Activated CD8-positive, alpha-beta memory T cell treated with anti-CD3 and anti-CD28 coated beads for 1 hour (primary cell): ENCODE measurements at places on chromosomes 3 and 15.
A peak's percentile ranks its signal among the peaks of the same experiment; 100 is the strongest.

- DNase-seq = no peak
These were observed 52.5 kb downstream of the KLF15 start for GRCh38 chr3:126304704-126305103.

GRCh38 chr15:54064365-54064764 is 86.1 kb downstream of the UNC13C start:
- DNase-seq = no peak

DNA sequence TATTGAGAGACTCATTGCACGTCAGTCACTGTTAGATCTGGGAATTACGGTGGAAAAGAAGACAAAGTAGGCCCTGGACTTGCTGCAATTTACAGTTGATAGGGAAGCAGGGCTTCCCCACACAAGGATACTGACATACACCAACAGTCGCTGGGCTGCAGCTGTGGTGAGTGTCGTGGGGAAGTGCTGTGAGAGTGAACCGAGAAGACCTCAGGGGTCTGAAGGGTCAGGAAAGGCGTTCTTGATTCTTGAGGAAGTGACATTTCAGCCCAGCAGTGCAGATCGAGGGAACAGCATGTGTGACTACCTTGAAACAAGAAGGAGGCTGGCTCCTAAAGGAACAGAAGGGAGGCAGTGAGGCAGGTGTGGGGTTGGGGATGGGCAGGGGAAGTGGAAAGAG is 22.5 kb downstream of the MYZAP start:
- DNase-seq = no peak

GRCh38 chr3:60890226-60890625 is 361.0 kb downstream of the FHIT start:
- no peak for DNase-seq

DNA sequence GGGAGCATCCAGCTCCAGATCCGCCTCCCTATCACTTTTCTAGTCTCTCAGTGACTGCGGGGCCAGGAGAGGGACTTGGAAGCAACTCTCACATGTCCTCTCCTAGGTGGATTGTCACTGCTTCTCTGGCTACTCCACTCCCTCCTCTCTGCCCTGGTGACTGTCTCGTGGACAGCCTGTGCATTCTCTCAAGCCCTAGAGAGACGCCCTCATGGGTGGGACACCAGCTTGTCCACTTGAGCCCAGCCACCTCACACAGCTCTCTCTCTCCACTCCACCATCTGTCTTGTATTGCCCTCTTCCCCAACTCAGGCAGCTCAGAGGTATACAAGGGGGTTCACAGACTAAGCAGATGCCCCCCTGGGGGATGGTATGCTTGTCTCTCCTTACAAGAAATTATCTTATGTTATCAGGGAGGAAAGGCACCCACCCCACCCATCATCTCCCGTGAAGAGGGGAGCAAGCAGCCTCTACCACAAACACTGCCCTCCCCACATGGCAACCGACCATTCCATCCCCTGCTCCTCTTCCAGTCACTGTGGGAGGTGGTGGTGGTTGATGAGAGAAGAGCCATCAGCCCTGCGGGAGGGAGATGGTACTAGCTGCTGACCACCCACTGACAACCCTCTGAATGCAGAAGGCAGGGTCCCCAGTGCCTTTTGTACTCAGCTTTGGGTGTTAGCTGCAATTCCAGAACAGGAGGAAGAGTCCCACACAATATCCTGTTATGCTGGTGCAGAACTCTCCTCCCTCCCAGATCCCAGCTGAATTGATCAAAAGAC is 15.5 kb upstream of the LOXL1 start:
- DNase-seq = no peak

DNA sequence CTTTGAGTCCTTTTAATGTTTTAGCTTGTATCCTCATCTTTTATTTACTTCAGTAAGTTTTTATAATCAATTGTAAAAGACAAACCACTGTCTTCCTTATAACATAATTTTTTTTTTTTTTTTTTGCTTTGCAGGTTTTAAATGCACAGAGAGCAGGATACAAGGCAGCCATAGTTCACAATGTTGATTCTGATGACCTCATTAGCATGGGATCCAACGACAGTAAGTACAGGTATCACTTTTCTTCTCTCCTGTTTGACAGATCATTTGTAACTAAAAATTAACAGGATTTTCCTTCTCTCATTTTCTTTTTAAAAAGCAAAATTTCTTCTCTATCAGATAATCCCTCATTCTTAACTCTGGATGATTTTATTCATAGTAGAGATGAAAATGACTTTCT is 75.4 kb downstream of the PFN2 start:
- DNase-seq = no peak

DNA sequence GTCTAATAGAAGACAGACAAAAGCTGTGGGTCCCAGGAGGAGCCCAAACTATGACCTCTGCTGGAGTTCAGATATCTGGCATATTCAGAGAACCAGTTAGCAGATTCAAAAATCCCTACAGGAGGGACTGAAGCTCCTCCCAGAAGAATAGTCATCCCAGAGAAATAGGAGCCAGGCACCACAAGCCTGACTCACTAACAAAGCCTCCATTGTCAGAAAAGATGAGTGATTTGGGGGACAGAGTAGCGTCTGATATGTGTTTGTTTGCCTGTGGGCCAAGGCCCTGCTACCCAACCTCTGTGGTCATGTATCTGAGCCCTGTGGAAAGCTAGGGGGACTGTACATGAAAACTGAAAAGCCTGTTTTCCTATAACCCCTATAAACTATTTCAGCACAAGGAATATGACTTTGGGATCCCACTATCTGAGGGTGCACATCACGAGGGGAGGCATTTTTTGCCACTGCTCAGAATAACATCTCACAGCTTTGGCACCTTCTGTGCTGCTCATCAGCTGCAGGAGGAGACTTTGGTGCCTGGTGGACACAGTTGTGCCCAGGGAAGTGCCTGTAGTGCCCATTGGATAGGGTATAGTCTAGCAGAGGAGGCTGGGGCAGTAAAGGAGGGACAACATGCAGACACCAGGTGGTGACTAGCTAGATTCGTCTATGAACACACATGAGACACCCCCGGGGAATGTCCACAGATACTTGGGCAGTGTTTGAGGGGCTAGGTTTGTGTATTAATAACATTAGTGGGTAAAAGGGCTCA is 9.7 kb upstream of the LARP6 start:
- no peak for DNase-seq

DNA sequence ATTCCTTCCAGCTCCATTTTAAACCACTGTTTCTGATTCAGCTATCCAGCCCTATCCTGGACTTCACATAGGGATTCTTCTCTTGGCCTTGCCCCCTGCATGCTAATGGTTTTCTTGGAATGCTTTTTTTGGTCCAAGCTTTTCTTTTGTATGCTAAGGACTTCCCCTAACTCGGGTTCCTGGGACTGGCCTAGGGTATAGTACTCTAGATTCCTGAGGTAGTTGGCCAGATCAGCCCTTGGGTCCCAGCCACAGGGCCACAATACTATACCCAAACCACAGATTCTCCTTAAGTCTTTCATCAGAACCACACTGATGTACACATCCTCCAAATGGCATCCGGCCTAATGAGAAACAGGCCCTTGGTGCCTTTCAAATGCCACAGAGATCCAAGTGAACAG is 2.8 kb downstream of the FYCO1 start:
- DNase-seq = no peak

DNA sequence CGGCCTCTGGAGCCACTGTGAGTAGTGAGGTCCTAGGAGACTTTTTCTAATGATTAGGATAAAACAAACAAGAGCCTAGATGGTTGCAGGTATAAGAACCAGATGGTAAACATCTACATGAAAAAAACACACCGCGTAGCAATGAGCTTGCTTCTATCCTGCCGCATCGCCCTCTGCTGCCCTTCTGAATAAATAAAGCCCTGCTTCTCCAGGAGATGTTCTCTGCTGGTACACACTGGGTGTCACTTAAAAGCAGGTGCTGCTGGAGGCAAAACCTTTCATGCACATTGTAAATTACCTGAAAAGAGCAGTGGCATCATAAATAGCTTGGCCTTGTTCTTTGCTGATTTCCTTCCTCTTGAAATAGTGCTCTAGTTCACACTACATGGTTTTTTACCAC is 164.4 kb upstream of the TOPAZ1 start:
- DNase-seq = no peak

- DNase-seq = peak; percentile 42
These were observed at the start of gene SLC25A38 for GRCh38 chr3:39383045-39383880. Gene SLC25A38, plus strand, starts transcription at chr3:39383370. Its CDS starts 355 bp downstream, at chr3:39383725.

DNA sequence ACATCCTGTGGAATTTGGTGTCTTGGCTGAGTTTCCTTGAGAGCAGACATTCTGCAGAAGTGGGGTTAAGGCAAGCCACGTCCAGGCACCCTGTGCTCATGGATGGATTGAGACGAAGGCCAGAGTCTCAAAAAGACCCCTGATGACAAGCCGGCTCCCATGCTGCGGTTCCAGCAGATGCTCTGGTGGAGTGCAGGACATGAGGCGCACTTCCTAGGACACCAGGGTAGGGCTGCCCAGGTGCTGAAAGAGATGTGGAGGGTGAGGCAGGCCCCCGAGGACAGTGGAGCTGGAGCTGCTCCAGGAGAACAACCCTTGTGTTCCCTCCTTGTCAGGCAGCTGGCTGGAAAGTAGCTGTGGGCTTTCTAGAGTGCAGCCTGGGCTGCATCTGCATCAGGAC is 81.0 kb downstream of the ASB7 start:
- DNase-seq = no peak

- no peak for DNase-seq
These were observed 198.6 kb upstream of the NR2E3 start for GRCh38 chr15:71611553-71612396.

- DNase-seq = no peak
These were observed 1076.9 kb upstream of the CFAP20DC start for GRCh38 chr3:60126511-60127304.

- DNase-seq = no peak
These were observed 126.3 kb downstream of the DMXL2 start for GRCh38 chr15:51496246-51496645.

GRCh38 chr3:55075846-55076245 is 148.0 kb upstream of the LRTM1 start:
- DNase-seq = no peak

- no peak for DNase-seq
These were observed 30.2 kb downstream of the SEMA7A start for GRCh38 chr15:74403588-74403919.

GRCh38 chr3:72307438-72308115 is 522.6 kb upstream of the PROK2 start:
- no peak for DNase-seq

DNA sequence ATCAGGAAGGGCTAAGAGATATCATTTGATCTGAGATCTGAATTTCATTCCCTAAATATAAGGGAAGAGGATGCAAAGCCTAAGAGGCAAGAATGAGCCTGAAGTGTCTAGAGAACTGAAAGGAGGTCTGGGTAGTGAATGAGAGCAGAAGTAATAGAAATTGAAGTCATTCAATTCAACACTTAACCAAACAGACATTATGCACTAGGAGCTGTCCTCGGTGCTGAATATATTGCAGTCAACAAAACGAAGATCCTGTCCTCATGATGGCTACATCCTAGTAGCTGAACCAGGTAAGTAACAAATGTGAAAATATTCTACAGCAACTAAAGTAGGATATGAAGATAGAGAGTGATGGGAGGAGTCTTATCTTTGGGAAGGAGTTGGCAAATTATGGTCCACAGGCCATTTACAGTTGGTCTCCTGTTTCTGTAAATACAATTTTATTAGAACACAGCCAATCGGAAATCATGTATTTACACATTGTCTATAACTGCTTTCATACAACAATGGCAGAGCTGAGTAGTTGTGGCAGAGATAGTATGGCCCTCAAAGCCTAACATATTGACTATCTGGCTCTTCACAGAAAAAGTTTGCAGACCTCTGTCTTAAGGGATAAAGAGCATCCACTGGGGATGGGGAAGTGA is 192.9 kb upstream of the CADPS start:
- no peak for DNase-seq

DNA sequence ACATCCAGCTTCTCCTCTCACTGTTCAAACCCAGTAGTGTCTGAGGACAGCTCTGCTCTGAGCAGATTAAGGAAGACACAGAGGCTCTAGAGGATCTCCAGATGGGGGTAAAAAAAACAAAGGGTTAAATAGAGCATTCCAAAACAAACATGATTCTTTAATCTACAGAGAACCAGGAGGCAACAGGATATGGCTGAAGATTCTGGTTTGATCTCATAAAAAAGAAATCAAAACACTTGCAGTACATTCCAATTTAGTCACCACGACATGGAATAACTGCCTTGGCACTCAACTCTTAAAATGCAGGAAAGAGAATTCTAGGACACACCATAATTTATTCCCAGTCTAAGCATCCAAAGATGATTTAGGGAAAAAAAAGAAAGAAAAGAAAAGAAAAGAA is 32.0 kb downstream of the TM4SF4 start:
- DNase-seq = no peak

DNA sequence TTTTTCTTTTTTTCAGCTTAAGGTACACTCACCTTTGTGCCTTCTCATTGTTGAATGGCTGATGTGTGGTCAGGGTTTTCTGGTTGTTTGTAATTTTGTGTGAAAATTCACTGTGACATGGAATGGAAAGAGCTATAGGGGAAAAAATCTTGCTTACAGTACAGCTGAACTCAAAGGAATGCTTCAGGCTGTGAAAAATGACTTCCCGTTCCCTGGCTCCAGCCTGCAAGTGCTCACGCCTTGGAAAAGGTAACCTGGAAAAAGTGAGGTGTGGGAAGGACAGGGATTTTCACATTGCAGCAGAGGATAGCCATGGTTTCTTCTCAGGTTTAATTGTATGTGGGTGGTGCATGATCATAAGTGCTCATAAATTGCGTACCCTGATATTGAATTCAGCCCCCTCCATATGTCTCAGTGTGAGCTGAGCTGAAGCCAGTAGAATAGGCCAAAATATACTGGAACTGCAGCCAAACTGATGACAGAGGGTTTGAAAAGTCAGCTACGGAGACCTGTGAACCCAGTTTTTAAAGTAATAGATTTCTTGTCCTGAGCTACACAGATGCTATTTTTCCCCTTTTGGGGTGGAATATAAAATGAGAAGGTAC is 228.7 kb upstream of the RASGRP1 start:
- DNase-seq = no peak

DNA sequence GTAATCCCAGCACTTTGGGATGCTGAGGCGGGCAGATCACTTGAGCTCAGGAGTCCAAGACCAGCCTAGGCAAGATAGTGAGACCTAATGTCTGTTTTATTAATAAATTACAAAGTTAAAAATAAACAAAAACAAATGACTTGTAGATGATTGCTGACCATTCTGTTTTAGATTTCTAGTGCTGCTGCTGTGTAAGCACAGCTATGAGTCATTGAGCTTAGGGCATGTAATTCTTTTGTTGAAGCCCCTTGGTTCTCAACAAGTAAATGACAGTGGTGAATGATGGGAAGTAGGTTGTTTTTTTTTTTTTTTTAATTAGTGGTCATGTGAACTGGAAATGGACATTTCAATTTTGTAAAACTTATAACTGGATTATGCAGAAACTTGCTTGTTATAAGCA is 63.3 kb downstream of the LEO1 start:
- DNase-seq = no peak

DNA sequence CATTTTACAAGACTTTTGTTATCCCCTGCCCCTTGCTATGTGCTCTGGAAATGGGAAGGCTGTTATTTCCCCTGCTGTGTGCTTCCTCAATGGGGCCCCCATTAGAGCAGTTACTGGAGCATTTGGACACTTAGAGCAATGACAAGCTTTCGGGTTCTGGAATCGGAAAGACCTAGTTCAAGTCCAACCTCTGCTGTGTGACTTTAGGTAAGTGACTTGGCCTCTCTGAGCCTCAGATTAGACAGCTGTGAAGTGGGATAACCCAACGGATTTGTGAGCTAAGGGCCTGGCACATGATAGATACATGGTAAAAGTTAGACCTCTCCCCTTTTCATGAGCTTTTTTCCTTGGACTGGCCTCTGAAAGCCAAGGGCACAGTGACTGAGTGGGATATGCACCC is 84.0 kb upstream of the SEC13 start:
- no peak for DNase-seq

- DNase-seq = no peak
These were observed 59.7 kb upstream of the LRRN1 start for GRCh38 chr3:3739330-3740060.
